ENCODE measurements at places on chromosomes 5 and 9. TPM values are rescaled to one million over a fixed set of nuclear protein-coding genes. Genes with fewer than 3 reads are reported as not detected.

Gene MRPL22
- total RNA-seq: 63.0 TPM

Gene DMRT3
- not detected for total RNA-seq

Gene GNE
- total RNA-seq: 14.5 TPM

Gene S1PR3
- 36.6 TPM for total RNA-seq

Gene CEL
- 0.38 TPM for total RNA-seq

Gene SPARC
- 17.7 TPM for total RNA-seq

Gene C5orf34
- total RNA-seq: 4.7 TPM

Gene OR1K1
- total RNA-seq: not detected

Gene C6
- total RNA-seq: not detected

Gene OR13D1
- total RNA-seq: not detected

Gene SH3RF2
- total RNA-seq: 3.1 TPM

Gene NSA2
- 127 TPM for total RNA-seq

Gene CCDC192
- total RNA-seq: not detected

Gene PLEKHG4B
- 0.56 TPM for total RNA-seq

Gene LAMC3
- total RNA-seq: 1.1 TPM

Gene ROR2
- total RNA-seq: 1.9 TPM

Gene OCLN
- 12.4 TPM for total RNA-seq

Gene BTNL3
- total RNA-seq: not detected

Gene EGFLAM
- total RNA-seq: 0.18 TPM

Gene ACOT12
- total RNA-seq: not detected

Gene F2RL2
- total RNA-seq: 6.1 TPM

Gene KIAA1958
- total RNA-seq: 3.2 TPM

Gene FAM221B
- total RNA-seq: not detected

Gene FCN1
- not detected for total RNA-seq

Gene NSD1
- 20.1 TPM for total RNA-seq

Gene PCDHGB1
- 2.1 TPM for total RNA-seq

Gene PCDHGC4
- total RNA-seq: not detected

Gene INSL4
- 19.2 TPM for total RNA-seq

Gene NTMT1
- total RNA-seq: 91.2 TPM

Gene HRCT1
- total RNA-seq: 0.14 TPM

Gene ZNF366
- not detected for total RNA-seq

Gene STK32A
- 0.33 TPM for total RNA-seq

Gene PAXX
- 72.0 TPM for total RNA-seq

Gene CDC25C
- 12.0 TPM for total RNA-seq

Gene PRRT1B
- total RNA-seq: 0.69 TPM

Gene SLC4A9
- not detected for total RNA-seq

Gene SSNA1
- 146 TPM for total RNA-seq

Gene NIM1K
- total RNA-seq: 0.14 TPM

Gene SPATA9
- 0.13 TPM for total RNA-seq

Gene COL15A1
- 0.34 TPM for total RNA-seq

Gene DIPK1B
- 8.9 TPM for total RNA-seq

Gene TMEM215
- not detected for total RNA-seq

Gene LCN12
- 1.9 TPM for total RNA-seq

Gene SCGB3A2
- total RNA-seq: not detected

Gene LRRC19
- total RNA-seq: not detected

Gene NRG2
- 2.0 TPM for total RNA-seq

Gene PTPN3
- 13.5 TPM for total RNA-seq

Gene BTNL8
- not detected for total RNA-seq

Gene ANKRD55
- total RNA-seq: not detected

Gene KIF27
- total RNA-seq: 1.3 TPM

Gene IL13
- not detected for total RNA-seq

Gene CDK7
- total RNA-seq: 64.3 TPM
